Stimulated activated naive CD8-positive, alpha-beta T cell treated with anti-CD3 and anti-CD28 coated beads, Interleukin-15, Interleukin-2, amounts not matched to agents 100 U/mL and 50 U/mL, for 24 hours (primary cell): ENCODE measurements at places on chromosomes 7 and 10.
A peak's percentile ranks its signal among the peaks of the same experiment; 100 is the strongest.

GRCh38 chr10:34817586-34817985, 2.5 kb upstream of the PARD3 start:
- no peak for DNase-seq

DNA sequence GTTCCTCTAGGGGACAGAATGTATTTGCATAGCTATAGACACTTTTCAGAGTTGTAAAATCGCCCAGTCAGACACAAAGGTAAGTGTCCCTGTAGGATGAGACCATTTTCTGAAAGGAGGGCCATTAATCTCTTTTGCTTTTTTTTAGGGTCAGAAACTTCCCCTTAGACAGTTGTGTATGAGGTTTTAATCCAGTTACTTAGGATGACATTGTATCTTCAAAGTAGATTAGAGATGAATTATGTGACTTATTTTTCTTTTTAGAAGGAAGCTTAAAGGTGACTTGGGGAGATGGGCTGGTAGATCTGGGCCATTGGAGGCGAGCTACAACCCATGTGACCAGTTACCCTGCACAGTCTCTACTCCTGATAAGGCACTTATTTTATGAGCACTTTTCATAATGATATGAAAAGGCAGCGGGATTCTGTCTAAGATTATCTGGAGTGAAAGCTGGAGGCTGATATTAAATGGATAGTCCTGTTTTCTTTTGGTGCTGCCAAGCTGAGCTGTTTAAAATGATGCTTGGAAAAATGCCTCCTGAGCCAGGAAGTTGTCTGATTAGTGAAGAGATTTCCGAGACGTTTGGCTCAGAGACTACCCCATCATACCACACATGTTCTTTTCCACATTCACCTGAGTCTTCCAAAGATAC, 264.3 kb downstream of the AUTS2 start:
- no peak for DNase-seq

- DNase-seq = no peak
Observed at GRCh38 chr7:157693521-157694375, 356.9 kb downstream of the DNAJB6 start.

GRCh38 chr7:117323305-117323850, 520 bp upstream of the WNT2 start:
- no peak for DNase-seq

DNA sequence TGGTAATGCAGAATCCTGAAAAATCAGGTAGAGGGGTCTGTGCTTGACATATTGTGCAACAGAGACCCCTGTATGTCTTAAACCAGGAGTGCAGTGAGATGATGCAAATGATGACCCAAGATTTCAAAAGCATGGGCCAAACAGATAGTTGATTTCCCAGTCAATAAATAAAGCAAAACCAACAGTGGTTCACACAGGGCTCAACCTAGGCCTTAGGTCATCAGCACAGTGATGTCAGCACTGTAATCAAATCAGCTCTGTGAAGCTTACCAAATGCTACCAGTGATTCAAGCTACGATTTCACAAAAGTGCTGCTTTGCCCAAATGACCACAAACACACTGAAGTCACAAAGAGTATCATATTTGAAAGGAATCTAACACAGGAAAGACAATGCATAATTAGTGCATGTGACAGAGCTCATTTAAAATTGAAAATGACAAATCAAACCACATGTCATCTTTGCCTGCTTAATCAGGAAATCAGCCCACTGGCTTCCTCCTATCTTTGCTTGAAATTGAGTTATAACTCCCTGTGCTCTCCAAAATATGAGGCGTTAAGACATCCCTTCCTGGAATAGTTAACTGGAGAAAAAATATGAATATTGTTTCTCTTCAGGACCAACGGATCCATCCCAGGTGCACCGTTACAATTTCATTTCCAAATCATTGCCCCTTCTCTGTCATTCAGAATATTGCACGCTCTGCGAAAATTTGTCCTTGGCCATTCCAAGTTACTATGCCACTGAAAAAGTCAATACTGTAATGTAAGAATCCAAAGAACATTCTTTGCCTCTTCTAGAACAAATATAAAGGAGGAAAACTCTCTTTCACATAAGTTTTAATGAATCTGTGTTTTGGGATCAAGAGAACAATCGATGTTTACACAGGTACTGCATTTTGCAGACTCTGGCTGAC, 41.9 kb upstream of the ASL start:
- no peak for DNase-seq

GRCh38 chr7:112573302-112574039, 92.7 kb downstream of the LSMEM1 start:
- DNase-seq = no peak

DNA sequence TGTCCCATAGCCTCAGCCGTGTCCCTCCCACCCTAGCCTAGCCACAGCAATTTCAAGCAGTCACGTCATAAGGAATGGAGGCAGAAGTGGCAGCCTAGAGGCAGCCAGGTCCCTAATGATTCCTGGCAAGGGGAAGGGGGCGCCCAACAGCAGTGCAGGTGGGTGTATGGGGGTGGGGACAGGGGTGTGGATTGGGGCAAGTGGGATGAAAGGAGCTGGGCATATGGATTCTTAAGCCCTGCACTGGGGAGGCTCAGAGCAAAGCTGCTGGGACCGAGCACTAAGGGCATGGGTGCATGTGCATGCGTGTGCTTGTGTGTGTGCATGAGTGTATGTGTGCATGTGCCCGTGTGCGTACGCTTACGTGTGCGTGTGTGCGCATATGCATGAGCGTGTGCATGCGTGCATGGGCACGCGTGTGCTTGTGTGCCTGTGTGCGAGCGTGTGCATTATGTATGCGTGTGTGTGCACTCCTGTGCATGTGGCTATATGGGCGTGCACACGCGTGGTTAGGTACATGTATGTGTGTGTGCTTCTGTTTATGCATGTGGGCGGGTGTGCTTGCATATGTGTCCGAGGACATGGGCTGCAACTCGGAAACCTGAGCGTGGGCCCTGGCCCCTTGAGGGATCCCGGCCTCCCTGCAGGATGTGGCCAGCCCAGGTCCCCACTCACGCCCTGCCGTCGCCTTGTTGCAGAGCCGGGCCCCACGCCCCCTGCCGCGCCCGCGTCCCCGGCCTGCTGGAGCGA, 34.1 kb downstream of the SH2B2 start:
- DNase-seq = no peak

GRCh38 chr10:13784067-13784466, 197.3 kb downstream of the PRPF18 start:
- DNase-seq = no peak

- no peak for DNase-seq
Observed at GRCh38 chr10:50316695-50317648, 65.7 kb upstream of the ASAH2 start.

GRCh38 chr10:97007417-97007816, 175.3 kb downstream of the LCOR start:
- no peak for DNase-seq

DNA sequence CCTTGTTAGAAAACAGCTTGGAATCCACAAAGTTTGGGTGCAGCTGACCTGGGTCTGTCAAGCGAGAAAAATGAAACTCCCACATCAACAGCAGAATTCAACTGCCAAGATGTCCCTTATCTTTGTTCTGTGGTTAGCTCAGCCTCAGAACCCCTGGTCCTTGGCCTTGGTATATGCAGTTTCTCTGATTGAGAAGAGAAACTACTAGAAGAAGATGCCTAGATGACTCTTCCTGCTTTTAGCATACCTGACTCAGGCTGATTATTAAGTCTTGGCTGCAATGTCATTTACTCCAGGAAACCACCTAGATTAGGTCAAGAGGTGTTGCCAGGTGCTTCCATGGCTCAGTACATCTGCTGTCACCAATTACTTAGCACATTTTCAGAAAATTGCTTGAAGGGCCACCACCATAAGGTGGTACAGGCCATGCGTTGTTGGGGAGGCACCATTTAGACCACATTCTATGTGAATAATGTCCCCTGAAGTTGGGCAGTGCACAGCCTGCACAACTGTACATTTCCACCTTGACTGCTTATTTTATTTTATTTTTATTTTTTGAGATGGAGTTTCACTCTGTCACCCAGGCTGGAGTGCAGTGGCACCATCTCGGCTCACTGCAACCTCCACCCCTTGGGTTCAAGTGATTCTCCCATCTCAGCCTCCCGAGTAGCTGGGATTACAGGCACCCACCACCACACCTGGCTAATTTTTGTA, 59.4 kb upstream of the ZNF438 start:
- no peak for DNase-seq

- no peak for DNase-seq
Observed at GRCh38 chr7:134528749-134529148, 1.4 kb downstream of the AKR1B10 start.

DNA sequence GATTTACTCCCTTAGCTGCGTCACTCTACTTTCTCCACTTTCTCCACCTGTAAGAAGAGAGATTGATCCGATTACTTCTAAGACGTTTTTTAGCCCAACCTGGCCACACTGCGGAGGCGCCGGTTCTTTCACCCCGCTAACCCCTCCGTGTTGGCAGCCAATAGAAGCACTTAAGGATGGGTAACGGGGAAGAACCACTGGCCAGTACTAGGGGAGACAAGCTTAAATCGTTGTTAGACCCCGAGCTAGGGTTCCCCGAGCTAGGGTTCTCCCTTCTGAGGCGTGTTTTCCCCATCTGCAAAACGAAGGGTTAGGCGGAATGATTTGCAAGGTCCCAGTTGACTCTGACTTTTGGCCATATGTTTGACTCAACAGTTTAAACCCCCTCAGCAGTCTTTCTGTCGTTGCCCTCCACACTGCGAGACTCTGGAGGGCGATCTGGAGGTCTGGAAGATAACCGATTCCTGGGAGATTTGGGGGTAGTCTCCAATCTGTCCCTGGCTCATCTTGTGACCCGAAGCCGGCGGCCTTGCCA, 644 bp downstream of the UMAD1 start:
- DNase-seq = no peak

- no peak for DNase-seq
Observed at GRCh38 chr7:57178768-57179139, 46.5 kb upstream of the ZNF479 start.

DNA sequence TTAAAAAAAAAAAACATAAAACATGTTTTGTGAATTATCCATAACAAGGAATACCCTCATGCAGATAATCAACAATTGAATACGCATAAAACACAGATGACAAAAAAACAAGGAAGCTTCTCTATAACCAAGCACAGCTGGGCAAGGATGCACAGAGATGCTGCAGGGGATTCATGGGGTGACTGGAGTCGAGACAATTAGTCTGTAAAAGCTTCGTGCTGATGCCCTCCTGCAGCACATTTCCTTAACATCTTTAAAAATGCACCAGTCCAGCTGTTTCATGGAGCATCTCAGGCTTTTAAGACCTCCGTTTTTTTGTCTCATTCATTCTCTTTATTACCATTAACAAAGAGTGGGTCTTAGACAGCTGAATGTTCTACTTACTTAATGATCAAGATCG, 794.0 kb upstream of the C7orf33 start:
- DNase-seq = no peak

- no peak for DNase-seq
Observed at GRCh38 chr7:127959770-127960169, 71.5 kb downstream of the LRRC4 start.

GRCh38 chr10:100997360-100998182, 2.0 kb upstream of the LZTS2 start:
- DNase-seq = peak; percentile 89

GRCh38 chr10:132299371-132300336, 8.1 kb downstream of the STK32C start:
- no peak for DNase-seq
